ENCODE measurements at places on chromosomes 2 and 18. TPM values are rescaled to one million over a fixed set of nuclear protein-coding genes. Genes with fewer than 3 reads are reported as not detected.

ITPRIPL1 gene
- total RNA-seq, result 3.7 TPM

DPP10 gene
- not detected for total RNA-seq

EIF5B gene
- 9.6 TPM for total RNA-seq

GPR75 gene
- total RNA-seq, result 0.67 TPM

CKAP2L gene
- total RNA-seq, result 19.8 TPM

PIAS2 gene
- 8.1 TPM for total RNA-seq

APLF gene
- total RNA-seq, result 2.2 TPM

DNAJC5G gene
- not detected for total RNA-seq

GPR45 gene
- not detected for total RNA-seq

ACTG2 gene
- 16.5 TPM for total RNA-seq

MYO5B gene
- total RNA-seq, result 0.17 TPM

RALB gene
- total RNA-seq, result 39.3 TPM

TXNDC2 gene
- not detected for total RNA-seq

QPCT gene
- 1.5 TPM for total RNA-seq
